ENCODE measurements at places on chromosomes 5 and 9.

GRCh38 chr5:79605560-79605959 is 6.7 kb upstream of the TENT2 start:
- DNase-seq: no peak

DNA sequence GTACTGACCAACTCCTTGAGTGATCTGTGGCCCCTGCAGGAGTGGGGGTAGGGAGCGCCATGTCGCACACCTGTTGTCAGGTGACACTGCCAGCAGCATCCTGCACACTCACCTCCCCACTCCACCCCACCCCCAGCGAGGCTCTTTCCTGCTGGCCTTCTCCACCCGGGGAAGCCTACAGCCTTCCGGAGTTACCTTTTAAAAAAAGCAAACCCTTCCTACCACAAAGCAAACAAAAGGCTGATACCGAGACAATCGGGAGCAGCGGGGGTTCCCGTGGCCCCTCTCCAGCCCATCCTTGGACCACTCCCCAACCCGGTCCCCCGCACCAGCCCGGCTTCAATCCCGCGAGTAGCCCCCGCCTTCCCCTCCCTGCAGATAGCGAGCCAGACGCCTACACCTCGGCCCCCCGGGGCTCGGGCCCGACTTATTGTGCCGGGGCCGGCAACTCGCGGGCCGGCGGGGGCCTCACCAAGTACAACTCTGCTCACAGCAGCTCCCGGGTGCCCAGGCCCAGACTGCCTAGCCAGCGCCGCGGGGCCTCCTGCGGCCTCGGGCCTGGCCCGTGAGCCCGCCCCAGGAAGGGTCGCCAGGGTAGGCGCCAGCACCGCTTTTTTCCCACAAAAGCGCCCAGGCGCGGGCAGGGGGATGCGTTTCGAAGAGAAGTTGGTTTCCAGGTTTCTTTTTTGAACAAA is 724 bp downstream of the MACROH2A1 start:
- DNase-seq: no peak

DNA sequence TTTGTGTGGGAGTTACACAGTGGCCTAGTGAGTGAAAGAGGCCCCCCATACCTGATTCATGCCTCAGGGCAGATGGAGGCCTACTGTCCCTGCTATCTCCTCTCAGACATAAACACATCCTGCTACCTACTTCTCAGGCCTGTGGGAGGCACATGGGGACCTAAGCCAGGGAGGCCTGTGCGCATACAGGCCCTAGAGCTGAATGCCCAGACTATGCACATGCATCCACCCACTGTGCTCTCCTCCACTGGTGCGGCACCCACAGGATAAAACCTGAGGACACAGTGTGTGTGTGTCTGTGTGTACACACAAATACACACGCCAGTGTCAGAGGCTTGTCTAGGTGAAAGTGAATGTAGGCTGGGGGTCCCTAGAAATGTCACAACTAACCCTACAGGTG is 1.4 kb downstream of the PAX5 start:
- DNase-seq: no peak

DNA sequence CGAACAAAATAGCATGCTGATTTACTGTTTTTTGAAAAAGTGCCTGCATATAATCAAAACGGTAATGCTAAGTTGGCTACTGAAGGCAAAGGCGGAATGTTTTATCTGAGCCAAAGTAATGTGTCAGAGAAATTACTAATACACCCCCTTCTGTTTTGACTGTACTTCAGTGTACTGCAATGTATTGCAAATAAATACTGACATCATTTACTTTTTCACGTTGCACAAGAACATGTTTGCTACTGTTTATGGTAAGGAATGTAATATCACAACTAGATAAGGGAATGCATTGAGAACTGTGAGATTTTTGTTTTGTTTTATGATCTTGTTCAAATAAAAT is 813 bp upstream of the AGTPBP1 start:
- no peak for DNase-seq

DNA sequence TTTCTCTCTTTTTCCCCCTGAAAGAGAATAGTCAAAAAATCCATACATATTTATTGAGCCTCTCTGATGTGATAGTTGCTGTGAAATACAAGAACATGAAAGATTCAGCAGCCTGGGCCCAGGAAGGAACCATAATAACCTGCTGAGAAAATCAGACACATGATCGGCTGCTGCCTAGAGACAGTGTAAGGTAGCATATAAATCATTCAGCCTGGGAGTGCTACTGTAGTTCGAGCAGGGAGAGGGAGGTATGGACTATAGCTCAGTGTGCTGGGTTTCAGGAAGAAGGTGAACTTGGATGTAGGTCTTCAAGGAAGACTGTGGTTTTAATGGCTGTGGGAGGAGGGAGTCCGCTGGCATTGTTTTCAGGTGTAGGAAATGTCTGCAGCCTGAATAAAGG is 469.1 kb downstream of the RAB3C start:
- no peak for DNase-seq

DNA sequence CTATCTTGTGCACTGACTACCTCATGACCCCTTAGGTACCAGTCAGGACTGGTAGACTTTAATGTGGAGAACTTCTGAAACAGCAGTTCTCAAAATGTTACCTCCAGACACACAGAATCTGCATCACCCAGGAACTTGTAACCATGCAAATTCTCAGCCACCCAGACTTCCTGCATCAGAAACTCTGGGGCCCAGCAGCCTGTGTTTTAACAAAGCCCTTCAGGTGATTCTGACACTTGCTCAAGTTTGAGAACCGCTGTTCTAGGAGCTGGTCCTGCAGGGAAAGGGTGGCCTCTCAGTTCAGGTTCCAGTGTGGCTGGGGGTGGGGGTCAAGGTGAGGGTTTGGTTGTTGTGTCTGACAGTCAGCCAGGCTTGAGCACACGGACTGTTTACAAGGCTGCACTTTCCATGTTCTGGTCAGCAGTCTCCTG is 28.4 kb downstream of the ZFP62 start:
- DNase-seq: no peak

DNA sequence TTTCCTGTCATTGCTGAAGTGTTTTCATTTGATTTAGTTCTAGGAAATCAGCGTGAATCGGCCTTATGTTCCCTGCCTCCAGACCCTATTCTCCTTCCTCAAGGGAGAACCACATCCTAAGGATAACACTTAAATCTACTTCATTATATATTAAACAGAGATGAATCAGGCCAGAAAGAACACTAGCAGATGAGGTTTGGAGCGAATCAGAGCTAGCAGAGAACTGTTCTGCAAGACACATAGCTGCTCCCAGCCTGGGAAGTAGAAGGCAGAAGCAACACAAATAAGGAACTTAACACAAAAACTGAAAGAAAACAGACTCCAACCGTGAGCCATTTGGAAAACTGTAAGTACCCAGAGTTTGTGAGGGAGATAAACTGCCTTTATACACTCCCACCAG is 718.2 kb downstream of the SEMA5A start:
- DNase-seq: no peak

DNA sequence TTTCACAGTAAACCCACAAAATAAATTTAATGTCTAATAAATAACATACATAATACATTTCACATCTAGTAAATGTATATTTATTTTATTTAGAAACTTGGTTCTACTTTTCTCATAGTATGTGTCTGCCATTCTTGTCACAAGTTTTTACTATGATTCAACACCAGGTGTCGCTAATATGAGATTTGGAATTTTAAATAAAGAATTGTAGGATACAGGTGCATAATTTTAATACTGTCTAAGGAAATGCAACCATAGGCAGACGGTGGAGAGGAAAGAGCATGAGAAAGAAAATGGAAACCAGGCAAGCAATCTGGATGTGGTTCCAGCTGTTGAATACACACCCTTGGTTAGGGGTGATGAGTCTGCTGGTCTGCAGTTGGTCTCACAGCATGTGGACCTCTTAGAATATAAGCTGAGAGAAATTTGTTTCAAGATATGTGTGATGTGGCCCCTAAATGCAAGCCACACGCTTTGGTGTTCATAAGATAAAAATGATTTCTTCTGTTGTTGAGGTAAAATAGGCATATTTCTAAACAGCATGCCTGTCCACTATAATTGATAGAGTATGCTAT is 114.7 kb upstream of the TXNDC8 start:
- DNase-seq: no peak

DNA sequence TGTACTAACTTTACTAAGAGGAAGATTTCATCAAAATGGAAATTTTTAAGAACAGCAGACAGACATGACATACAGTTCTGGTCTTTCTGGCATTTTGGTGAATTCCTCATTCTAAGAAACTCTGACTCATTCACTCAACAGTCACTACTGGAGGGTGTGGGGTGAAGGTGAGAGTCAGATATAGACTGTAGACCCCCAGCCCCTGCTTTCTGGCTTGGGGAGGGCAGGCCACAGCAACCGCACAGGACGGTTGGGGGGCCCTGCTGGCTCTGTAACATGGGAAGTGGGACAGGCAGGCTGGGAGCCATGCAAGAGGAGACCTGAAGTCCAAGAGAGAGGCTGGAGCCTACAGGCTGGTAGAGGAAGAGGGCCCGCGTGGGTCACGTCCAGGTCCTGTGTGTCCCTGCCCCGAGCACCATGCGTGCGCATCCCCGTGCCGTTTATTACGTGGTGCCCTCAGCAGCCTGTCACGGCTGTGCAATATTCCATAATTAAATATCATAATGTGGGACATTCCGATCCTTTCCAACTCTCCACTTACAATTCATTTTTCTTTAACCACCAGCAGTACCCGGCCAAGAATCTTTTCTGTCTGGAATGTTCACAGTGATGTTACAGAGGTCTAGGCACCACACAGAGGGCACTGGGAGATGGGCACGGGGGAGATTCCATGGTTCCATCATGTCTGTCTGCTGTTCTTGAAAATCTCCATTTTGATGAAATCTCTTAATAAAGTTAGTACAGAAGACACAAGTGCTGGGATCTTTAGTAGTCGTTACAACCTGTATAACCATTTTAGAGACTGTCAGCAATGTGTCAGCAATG is 75.5 kb downstream of the SEMA4D start:
- DNase-seq: no peak

DNA sequence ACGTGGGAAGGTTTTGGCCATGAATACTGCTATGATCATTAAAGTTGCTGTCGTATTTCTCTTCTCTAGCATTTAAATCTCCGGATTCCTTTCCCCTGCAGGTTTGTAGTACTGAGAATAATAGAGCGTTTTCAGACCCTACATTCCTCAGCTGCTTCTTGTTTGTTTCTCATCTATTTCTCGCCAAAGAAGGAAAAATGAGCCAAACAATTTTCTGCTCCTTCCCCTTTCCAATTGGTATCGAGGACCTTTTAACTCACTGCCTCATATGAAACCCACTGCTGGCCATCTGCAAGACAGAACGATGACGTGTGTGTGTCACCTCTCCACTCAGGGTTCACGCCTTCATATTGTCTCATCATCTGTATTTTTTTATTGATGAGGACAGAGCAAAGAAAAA is 689.4 kb upstream of the WWC1 start:
- no peak for DNase-seq

DNA sequence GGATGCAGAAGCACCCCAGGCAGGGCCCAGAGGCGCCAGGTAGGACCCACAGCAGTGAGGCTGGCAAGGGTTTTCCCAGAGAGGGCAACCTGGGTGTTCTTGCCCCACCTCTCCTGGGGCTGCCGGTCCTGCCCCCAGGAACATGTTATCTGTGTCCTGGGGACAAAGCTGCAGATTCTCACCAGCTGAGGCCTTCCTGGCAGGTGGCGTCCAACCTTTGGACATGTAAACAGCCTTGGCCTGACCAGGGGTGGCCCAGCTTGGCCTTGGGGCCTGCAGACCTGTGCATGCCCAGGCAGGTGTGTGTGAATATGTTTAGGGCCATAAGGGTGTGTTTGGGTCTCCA is 101.8 kb upstream of the LARP1 start:
- no peak for DNase-seq

DNA sequence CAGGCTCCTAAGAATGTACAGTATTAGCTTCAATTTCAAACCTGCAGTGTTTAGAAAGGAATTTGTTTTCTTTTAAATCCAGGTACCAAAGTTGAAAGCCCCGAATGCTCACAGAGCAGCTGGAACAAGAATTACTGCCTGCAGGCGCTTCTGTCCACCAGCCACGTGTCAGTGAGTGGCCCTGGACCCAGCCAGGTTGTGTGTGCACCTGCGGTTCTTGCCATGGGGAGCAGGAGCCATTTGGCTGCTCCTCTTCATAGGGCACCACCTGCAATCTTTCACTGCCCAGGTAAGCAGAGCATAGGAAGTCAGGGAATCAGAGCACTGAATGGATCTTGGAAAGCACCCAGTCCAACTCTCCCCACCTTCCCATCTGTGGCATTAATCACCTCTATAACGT is 79.5 kb upstream of the PIP5K1B start:
- no peak for DNase-seq

GRCh38 chr5:97363577-97363976 is 180.5 kb upstream of the RIOK2 start:
- no peak for DNase-seq

DNA sequence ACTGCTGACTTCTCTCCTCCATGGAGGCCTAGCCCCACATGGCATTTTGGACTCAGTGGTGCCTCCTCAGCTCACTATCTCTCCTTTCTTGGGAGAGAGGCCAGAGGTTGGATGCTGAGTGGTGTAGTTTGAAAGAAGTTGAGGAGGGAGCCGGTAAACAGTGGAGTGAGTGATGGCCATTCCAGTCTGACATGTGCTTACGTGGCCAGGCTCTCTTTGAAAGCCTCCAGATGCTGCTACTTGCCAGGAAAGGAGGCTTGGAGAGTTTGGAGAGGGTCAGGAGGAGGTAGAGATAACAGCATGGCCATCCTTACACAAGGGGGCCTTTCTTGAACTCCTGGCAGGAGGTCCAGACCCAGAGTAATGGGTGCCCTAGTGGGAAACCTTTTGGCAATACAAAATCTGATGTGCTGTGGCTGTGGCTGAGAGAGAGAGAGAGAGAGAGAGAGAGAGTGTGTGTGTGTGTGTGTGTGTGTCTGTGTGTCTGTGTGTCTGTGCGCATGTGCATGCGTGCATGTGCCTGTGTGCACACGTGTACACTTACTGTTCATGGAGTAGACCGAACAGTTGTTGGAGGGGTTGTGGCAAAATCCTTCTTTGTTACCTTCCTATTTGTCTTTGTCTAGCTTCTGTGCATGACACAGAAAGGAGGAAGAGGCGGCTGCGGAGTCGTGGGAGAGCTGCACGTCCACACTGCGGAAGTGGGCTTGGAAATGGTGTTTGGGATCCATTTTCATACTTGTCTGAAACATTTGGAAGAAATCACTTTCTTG is 37.8 kb downstream of the RALGPS1 start:
- no peak for DNase-seq

- no peak for DNase-seq
Measured at GRCh38 chr9:99154356-99154755, 49.4 kb downstream of the TGFBR1 start.

DNA sequence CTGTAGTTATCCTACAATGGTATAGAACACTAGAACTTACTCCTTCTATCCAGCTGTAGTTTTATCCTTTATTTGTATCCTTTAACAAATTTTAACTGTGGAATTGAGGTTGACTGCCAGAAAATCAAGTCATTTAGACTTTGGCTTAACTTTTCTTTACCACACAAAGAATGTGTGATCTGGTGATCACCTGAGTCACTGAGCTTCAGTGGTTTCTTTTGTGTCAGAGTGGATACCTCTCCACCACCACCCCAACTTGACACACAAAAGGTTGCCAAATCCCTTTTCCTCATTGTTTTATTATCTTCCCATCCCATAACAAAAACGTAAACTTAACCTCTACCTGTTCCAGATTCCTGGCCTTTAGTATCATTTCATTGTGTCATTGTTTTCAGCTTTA is 5.5 kb downstream of the OTULIN start:
- no peak for DNase-seq
